Activated CD4-positive, CD25-positive, alpha-beta regulatory T cell treated with anti-CD3 and anti-CD28 coated beads, Interleukin-2, amount 50 U/mL, for 72 hours (primary cell): ENCODE measurements at places on chromosomes 3 and 15.

DNA sequence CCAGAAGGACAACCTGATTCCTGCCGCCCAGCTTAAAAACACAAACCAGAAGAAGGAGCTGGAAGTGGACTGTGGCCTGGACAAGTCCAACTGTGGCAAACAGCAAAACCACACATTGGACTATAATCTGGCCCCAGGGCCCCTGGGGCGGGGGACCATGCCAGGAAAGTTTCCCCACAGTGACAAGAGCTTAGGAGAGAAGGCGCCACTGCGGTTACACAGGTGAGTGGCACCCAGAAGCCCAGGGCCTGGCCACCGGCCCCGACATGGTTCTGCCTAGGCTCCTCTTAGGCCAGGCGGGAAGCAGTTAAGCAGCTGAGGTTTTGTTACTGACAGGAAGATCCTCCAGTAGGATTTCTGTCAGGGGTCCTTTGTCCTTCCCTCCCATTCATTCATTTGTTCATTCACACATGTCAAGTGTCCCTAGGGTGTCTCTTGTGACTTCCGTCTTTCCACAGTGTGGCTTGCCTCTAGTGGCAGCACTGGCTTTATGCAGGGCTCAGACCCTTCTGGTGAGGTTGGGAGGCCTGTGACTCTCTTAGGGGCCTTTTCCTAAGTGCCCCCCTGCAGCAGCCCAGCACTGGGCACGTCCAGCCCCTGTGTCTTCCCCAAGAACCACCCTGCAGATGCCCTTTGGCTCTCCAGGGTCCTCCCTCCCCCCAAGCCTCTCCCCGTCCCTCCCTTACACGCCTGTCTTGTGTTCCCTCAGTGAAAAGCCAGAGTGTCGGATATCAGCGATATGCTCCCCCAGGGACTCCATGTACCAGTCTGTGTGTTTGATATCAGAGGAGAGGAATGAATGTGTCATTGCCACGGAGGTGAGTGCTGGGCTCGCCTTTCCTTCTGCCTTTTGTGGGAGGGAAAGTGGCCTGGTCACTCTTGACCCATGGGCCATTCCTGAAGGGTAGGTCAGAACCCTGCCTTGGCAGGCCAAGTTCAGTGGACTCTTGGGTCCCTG, 7.8 kb downstream of the DLL4 start:
- DNase-seq, result no peak

GRCh38 chr3:9301798-9302197, 52.4 kb upstream of the SRGAP3 start:
- no peak for DNase-seq

GRCh38 chr3:54756330-54756731, 171.5 kb downstream of the LRTM1 start:
- DNase-seq, result no peak

GRCh38 chr3:9147215-9147895, 102.1 kb downstream of the SRGAP3 start:
- DNase-seq, result no peak

DNA sequence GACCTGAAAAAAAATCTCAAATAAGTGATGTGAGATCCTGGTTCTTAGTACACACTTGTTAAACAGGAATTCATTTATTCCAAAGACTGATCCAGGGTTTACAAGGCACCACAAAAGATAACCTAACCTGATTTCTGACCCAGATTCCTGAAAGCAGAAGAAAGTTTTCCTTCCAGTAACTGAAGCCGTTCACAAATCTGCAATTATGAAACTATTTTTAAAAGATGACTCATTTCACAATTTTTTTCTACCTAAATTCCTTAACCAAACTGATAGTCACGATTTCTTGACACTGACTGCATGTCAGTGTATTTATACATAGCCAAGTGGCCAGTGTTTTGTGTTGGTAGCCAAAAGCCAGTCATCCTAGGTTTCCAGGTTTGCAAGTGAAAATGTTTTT, 17.1 kb downstream of the SLC9A9 start:
- DNase-seq, result no peak

GRCh38 chr3:179113903-179114302, 34.3 kb upstream of the PIK3CA start:
- DNase-seq, result no peak

GRCh38 chr15:94238539-94239118, 7.3 kb downstream of the MCTP2 start:
- DNase-seq, result no peak

DNA sequence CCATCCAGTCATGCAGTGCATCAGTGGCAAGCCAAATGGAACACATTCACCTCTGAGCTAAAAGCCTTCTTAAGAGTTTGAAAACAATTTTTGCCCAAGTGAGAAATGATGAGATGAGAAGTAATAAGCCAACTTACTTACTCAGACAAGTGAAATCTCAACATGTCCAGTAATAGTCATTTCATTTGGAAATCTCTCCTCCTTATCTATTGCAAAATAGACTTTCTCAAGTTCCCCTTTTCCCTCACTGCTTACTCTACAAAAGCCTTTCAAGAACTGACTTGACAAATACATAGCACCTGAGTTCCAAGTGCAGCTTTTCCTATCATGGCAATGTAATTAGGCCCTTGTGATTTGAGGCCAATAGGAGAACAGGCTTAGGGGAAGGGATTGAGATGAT, 282.3 kb downstream of the SLC9A9 start:
- DNase-seq, result no peak

DNA sequence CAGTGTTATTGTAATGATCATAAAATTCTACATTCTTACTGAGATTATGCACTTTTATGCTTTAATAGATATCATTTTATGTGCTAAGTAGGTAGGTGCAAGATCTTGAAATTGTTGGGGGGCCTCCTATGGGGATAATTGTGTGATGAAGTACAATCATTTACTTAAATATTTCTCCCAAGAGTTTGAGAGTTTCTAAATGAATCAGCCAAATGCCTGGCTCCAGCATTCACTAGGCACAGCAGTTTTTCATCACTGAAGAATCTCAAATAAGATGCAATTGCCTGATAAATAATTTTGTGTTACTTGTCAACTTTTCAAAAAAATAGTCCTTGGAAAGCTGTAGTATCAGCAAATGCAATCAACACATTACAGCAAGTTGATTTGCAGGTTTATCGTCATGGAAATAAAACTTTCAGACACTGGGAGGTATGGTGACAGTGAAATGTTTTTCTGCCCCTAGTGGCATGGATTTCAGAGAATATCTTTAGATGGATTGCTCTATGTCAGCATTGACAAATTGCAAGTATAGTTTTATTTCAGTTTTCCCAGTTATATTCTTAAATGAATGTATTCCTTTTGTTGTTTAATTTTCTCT, 167.1 kb downstream of the NEK11 start:
- DNase-seq, result no peak

GRCh38 chr3:143158014-143158988, 38.7 kb downstream of the CHST2 start:
- no peak for DNase-seq

DNA sequence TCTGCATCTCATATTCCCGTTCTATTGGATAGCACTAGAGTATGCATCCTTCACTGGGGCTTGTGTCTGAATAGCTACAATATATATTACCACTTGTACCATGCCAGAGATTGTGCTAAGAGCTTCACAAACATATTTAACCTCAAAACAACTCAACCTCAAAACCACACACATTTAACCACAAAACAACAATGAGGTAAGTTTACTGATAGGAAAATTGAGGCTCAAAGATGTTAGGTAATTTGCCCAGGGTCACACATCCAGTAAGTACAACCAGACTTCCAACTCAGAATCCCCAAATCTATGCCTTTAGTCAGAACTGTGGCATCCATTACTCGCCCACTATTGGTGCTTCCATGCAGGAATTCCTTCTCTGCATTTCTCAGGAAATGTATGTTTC, 220.0 kb downstream of the FAM43A start:
- no peak for DNase-seq

- DNase-seq, result no peak
Observed at GRCh38 chr3:160830796-160831195, 74.8 kb downstream of the PPM1L start.

- no peak for DNase-seq
Observed at GRCh38 chr15:81087066-81087465, 47.0 kb upstream of the CFAP161 start.

GRCh38 chr3:55313666-55314065, 173.4 kb downstream of the WNT5A start:
- DNase-seq, result no peak

DNA sequence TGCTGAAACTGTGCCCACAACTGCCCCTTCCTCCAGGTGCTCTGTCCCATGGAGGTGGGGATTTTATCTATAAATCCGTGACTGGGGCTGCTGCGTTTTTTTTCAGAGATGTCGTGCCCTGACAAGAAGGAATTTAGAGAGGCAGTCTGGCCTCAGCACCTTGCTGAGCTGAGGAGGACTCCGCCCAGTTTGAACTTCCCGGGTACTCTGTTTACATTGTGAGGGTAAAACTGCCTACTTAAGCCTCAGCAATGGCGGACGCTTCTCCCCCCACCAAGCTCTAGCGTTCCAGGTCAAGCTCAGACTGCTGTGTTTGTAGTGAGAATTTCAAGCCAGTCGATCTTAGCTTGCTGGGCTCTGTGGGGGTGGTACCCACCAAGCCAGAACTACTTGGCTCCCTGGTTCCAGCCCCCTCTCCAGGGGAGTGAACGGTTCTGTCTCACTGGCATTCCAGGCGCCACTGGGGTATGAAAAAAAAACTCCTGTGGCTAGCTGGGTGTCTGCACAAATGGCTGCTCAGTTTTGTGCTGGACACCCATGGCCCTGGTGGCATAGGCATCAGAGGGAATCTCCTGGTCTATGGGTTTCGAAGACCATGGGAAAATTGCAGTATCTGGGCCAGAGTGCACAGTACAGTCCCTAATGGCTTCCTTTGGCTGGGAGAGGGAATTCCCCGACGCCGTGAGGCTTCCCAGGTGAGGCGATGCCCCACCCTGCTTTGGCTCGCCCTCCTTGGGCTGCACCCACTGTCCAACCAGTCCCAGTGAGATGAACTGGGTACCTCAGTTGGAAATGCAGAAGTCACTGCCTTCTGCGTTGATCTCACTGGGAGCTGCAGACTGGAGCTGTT, 68.5 kb upstream of the SGO1 start:
- no peak for DNase-seq

GRCh38 chr3:149443545-149443912, 31.0 kb upstream of the TM4SF4 start:
- no peak for DNase-seq

- DNase-seq, result no peak
Observed at GRCh38 chr15:71683411-71684274, 126.7 kb upstream of the NR2E3 start.

DNA sequence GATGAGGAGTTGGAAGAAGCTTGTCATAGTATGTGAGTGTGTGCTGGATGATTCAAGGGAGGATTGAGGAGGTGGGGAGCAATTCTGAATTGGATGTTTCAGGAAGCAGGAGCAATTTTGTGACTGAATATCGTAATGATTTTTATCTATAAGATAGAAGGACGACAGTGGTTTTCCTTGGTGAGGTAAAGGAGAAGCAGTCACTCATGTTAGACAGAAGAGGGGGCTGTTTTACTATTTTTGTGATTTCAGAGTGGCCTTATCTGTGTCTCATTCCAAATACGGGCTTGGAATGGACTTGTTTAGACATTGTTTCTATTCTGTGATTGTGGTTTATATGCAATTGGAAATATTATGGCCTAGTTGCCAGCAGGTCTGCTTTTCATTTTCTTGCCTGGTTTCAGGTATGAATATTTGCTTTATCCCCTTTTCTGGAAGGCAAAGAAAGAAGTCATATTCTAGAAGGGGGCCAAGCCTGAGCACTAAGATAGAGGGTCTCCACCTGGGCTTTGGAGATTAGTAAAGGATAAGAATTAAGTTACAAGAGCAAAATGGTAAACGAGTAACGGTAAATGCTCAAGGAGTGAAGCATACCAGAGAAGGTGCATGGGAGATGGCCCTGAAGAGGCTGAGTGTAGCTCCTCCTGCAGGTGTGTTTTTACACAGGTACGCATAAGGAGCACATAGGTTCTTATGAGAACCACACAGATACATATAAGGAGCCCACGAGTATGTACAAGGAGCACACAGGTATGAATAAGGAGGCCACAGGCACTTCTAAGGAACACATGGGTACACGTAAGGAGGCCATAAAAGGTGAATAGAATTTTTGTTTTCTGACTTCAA, 124.6 kb upstream of the KCNAB1 start:
- no peak for DNase-seq

GRCh38 chr3:64915778-64916177, 228.0 kb upstream of the ADAMTS9 start:
- DNase-seq, result no peak

- no peak for DNase-seq
Observed at GRCh38 chr3:152105446-152105845, 163.3 kb upstream of the MBNL1 start.

DNA sequence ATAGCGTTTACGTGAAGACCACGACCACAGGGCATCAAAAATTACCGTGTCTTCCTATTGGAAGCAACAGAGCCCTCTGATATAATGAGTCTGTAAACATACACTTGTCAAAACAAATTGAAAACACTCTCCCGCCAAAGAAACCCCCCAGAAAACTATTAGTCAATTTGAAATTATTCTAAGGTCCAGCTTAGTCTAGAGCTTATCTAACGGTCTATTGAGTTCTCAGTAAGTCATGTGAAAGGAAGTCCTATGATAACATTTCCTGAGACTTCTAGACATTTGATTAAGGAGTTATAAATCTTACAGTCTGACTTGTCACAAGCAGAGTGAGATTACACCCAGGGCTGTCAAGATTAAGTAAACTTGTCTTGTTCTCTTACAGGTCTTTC, 356.3 kb downstream of the FOXP1 start:
- DNase-seq, result no peak

DNA sequence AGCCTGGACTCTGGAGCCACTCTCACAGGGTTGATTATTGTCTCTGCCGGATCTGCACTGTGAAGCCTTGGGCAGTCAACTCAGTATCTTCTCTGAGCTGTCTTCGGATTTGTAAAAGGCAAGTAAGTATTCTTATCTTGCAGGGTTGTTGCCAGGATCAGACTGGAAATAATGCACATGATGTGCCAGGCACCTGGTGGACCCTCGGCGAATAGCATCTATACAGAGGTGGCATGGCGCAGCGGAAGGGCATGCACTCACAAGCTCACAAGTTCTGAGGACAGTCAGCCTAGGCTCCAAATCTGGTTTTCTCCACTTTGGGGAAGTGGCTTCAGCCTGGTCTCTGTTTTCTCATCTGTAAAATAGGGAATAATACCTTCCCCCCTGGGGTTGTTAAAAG, 113.9 kb downstream of the SRGAP3 start:
- no peak for DNase-seq

GRCh38 chr3:125190786-125191185, 21.8 kb downstream of the SLC12A8 start:
- DNase-seq, result no peak

- DNase-seq, result no peak
Observed at GRCh38 chr15:67977414-67978089, 76.6 kb upstream of the PIAS1 start.

GRCh38 chr3:72559385-72559784, 288.9 kb downstream of the SHQ1 start:
- no peak for DNase-seq

- peak; percentile 53 for DNase-seq
Observed at GRCh38 chr3:57557085-57557537, 1.0 kb downstream of the PDE12 start.

GRCh38 chr15:88322461-88322860, 65.9 kb upstream of the NTRK3 start:
- DNase-seq, result no peak

DNA sequence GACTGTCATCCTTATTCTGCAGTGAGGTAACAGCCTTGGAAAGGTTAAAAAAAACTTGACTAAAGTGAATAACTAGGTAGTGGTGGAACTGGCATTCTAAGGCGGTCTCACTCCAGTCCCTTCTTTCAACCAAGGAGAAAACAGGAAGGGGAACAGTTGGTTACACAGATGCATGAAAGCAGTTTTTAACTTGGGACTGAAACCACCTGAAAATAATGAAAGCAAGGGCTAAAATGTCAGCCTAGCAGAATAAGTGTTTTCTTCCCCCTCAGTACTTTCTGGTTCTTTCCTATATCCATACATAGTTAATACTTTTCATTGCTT, 748 bp upstream of the AVEN start:
- DNase-seq, result no peak
